Endothelial cell (in vitro differentiated cells): ENCODE measurements at places on chromosomes 11 and 22. TPM values are rescaled to one million over a fixed set of nuclear protein-coding genes. Genes with fewer than 3 reads are reported as not detected.

TMEM9B gene
- 23.4 TPM for total RNA-seq

HYOU1 gene
- 243 TPM for total RNA-seq

OR8G1 gene
- 0.13 TPM for total RNA-seq

NLRP6 gene
- total RNA-seq = not detected

KRTAP5-8 gene
- total RNA-seq = not detected

DNA sequence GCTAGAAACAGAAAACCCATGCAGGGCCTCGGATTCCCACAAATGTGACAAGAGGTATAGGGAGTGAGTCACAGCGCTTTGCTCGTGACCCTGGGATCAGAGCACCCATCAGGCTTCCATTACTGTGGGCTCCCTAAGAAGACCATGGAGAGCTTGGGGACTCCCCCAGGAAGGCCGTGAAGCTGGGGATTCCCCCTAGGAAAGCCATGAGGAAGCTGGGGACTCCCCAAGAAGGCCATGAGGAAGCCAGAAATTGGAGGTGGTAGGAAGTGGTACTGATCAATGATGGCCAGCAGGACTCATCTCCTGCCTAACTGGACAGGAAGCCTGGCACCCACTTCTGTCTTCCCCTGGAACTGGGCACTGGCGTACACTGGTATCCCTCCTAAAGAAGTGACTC lies 10.1 kb upstream of the DCPS start:
- H3K27ac ChIP-seq = peak overlapping the region; percentile 24
- DNase-seq = no peak
- no peaks in the 10 kb centered on the region for H3K4me1 ChIP-seq
- no peak overlapping the region for H3K4me3 ChIP-seq
- peaks cover 2% of the 10 kb centered on the region for H3K27me3 ChIP-seq
- peaks cover 28% of the 10 kb centered on the region for H3K36me3 ChIP-seq

DNA sequence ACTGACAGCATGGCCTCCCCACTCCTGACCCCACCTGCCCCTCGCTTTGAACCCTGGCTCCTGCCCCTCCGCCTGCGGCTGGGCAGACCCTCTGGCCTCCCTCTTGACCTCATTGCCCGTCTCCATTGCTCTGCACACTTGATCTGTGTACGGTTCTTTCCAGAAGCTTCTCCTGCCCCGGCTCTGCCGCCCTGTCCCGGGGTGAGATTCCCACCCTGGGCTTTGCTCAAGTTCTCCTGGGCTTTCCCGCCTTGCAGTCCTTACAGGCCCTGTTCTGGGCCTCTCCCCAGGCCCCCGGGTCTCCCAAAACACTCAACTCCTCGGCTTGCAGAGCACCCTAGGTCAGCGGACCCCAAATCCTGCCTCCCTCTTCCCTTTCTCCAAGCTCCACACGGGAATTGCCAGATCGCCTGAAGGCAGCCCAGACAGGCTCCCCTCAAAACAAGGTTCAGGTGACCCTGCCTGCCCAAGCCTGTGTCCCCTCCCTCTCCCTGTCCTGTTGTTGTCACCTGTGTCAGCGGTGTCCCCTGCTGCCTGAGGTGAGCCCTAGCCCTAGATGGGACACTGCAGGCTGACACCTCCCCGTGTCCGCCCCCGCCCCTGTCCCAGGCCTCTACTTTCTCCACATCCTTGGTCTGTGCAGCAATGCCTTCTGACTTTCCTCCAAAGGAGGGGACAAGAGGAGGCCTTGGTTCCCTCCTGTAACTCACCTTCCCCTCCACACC lies 1.5 kb downstream of the GAL start:
- DNase-seq = no peak
- peaks cover 22% of the 10 kb centered on the region for H3K27me3 ChIP-seq
- H3K36me3 ChIP-seq = no peaks in the 10 kb centered on the region
- peak overlapping the region; percentile 21 for H3K4me3 ChIP-seq
- H3K27ac ChIP-seq = no peak overlapping the region
- no peaks in the 10 kb centered on the region for H3K4me1 ChIP-seq

DNA sequence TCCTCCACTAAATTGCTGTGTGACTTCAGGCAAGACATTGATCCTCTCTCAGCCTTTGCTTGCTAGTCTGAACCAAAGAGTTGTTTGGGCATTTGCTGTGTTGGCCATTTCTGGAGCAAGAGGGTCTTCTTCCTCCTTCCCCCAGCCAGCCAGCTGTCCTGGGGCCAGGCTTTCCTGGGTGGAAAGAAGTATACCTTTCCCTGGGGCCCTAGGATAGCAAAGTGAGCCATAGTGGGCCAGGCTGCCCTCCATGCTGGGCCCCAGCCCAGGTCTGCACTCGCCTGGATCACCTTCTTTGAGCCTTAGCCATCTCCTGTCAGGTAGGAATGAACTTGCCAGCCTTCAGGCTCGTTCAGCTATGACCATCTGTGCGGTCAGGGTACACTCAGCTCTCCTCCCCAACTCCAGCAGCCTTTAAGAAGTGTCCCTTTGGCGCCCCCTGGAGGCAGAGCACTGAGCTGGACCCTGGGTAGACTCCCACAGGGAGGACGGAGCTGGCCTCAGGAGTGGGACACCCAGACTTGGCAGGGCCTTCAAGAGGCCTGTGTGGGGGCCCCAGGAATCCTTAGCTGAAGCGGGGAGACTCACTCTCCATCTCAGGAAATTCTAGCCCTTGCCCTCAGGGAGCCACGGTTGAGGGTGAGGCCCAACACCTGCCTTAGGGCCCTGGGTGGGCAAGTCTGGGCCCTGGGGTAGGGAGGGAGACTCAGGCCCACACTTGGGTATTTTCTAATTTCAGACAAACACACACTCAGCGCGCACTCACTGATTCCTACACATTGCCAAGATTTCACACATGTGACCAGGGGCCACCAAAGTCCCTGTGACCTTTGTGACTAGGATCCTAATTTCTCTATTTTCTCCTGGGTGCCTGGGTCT lies 35.6 kb upstream of the TPBGL start:
- DNase-seq = peak; percentile 95
- H3K4me3 ChIP-seq = no peak overlapping the region
- H3K4me1 ChIP-seq = peaks cover 15% of the 10 kb centered on the region

GRCh38 chr11:87491381-87491780 lies 453.6 kb downstream of the TMEM135 start:
- H3K4me3 ChIP-seq = no peak overlapping the region
- H3K27me3 ChIP-seq = no peaks in the 10 kb centered on the region
- no peak overlapping the region for H3K27ac ChIP-seq

- no peaks in the 10 kb centered on the region for H3K36me3 ChIP-seq
- H3K4me3 ChIP-seq = no peak overlapping the region
- H3K27me3 ChIP-seq = peaks cover 3% of the 10 kb centered on the region
- H3K4me1 ChIP-seq = no peaks in the 10 kb centered on the region
These were observed 46.3 kb upstream of the SYT13 start for GRCh38 chr11:45332276-45332934.

GRCh38 chr11:128519338-128519737 lies 68.0 kb downstream of the ETS1 start:
- H3K36me3 ChIP-seq = peaks cover 33% of the 10 kb centered on the region
- H3K27ac ChIP-seq = no peak overlapping the region
- peak overlapping the region; percentile 96 for H3K4me3 ChIP-seq
- peaks cover 10% of the 10 kb centered on the region for H3K27me3 ChIP-seq

DNA sequence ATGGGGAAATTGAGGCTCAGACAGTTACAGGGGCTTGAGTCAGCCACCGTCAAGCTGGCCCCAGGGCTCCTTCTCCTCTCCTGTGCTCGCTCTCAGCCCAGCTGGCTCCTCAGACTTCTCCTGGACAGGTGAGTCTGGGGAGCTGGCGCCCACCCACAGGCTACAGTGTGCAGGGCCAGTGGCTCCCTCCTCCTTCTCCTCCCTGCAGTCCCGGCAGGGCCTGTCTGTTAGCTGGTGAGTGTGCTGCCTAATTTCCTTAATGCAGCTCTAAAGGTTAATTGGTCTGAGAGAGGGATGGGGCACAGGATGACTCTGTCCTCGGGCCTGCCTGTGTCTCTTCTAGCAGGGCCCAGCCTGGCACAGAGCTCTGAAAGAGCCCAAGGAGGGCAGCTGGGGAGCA lies 31.7 kb downstream of the LMO1 start:
- peaks cover 2% of the 10 kb centered on the region for H3K27me3 ChIP-seq
- H3K4me3 ChIP-seq = no peak overlapping the region
- no peak overlapping the region for H3K27ac ChIP-seq
- peaks cover 3% of the 10 kb centered on the region for H3K4me1 ChIP-seq
- H3K36me3 ChIP-seq = no peaks in the 10 kb centered on the region
- DNase-seq = no peak

DNA sequence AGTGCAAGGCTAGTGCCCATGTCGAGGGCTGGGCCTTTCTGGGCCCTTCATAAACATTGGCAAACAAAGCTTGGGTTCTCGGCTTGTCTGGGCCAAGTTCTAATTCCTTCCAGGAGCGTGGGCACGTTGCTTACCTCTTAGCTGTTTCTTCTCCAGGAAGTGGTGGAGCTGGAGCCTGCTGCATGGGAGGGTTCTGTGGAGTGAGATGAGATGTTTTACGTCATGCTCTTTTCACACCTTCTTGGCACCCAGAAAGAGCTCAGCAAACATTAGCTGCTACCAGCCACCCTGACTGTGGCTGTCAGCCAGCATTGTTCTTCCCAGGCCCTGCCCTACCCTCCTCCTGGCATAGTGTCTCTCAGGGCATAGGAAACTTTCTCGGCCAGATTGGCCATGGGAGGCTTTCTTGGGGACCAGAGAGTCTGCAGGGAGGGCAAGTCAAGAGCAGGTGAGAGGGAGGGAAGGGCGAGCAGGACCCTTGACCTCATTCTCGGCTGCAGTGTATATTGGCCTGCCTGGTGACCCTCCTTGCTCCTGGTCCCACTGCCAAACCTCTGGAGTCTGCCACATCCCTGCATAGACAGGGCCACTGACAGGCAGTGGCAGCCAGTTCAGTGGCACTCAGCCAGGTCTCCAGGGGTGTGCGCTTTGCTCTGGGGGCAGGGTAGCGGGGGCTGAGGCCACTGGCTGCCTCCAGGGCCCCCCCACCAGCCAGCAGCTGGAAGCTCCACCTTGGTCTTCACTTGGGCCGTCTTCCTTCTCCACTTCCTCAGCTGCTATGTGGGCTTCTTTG lies 98.8 kb downstream of the BCR start:
- no peak overlapping the region for H3K4me3 ChIP-seq
- DNase-seq = no peak
- peaks cover 9% of the 10 kb centered on the region for H3K36me3 ChIP-seq
- peaks cover 8% of the 10 kb centered on the region for H3K27me3 ChIP-seq
- no peak overlapping the region for H3K27ac ChIP-seq

DNA sequence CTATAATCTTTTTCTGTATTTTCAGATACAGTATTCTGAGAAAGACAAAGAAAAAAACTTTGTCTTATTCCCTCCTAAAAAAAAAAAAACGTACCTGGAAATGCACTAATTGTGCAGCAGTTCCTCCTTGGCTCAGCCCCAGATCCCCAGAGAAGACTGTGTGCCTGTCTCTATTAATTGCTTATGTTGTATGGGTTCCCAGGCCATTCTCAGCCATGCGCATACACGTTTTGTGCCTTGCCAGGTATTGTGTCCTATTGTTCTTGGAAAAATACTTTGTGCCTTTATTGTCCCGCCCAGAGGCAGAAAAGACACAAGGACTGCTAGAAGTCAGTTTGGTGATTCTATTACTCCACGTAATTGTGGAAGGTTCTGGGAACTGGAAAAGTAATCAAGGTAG lies 91.2 kb downstream of the PIWIL4 start:
- H3K36me3 ChIP-seq = peaks cover 3% of the 10 kb centered on the region
- no peak for DNase-seq
- H3K4me1 ChIP-seq = peaks cover 28% of the 10 kb centered on the region
- no peak overlapping the region for H3K4me3 ChIP-seq
- no peaks in the 10 kb centered on the region for H3K27me3 ChIP-seq

DNA sequence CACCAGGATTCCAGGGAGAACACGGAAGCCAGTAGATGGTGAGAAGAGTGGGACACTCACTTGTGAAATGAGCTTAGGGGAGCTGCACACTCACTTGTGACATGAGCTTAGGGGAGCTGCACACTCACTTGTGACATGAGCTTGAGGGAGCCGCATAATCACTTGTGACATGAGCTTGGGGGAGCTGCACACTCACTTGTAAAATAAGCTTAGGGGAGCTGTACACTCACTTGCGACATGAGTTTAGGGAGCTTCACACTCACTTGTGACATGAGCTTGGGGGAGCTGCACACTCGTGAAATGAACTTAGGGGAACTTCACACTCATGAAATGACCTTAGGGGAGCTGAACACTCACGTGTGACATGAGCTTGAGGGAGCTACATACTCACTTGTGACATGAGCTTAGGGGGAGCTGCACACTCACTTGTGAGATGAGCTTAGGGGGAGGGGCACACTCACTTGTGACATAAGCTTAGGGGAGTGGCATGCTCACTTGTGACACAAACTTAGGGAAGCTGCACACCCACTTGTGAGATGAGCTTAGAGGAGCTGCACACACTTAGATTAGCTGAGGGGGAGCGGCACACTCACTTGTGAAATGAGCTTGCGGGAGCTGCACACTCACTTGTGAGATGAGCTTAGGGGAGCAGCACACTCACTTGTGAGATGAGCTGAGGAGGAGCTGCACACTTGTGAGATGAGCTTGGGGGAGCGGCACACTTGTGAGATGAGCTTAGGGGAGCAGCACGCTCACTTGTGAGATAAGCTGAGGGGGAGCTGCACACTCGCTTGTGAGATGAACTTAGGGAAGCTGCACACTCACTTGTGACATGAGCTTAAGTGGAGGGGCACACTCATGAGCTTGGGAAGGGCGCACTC lies 59.0 kb downstream of the NCAPD3 start:
- peak overlapping the region; percentile 93 for H3K27ac ChIP-seq
- peaks cover 10% of the 10 kb centered on the region for H3K4me1 ChIP-seq
- DNase-seq = no peak
- H3K27me3 ChIP-seq = peaks cover 47% of the 10 kb centered on the region
- peaks cover 94% of the 10 kb centered on the region for H3K36me3 ChIP-seq

DNA sequence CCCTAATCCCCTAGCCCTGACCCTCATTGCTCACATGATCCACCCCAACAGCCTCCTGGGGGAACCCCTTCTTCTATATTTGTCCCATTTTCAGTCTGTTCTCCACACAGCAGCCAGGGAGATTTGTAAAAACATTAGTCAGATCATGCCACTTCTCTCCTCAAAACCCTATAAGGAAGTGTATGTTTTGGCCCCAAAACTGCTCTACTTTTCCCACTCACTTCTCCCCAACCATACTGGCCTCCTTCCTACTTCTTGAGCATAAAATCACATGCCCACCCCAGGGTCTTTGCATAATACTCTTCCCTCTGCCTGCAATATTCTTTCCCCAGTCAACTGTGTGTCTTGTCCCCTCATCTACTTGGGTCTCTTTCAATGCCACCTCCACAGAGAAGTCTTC lies 4.7 kb upstream of the SLC22A12 start:
- no peaks in the 10 kb centered on the region for H3K4me1 ChIP-seq
- peaks cover 3% of the 10 kb centered on the region for H3K27me3 ChIP-seq
- no peak overlapping the region for H3K27ac ChIP-seq
- H3K4me3 ChIP-seq = no peak overlapping the region

- H3K4me1 ChIP-seq = no peaks in the 10 kb centered on the region
- no peak for DNase-seq
- H3K36me3 ChIP-seq = no peaks in the 10 kb centered on the region
- H3K4me3 ChIP-seq = no peak overlapping the region
- no peak overlapping the region for H3K27ac ChIP-seq
- no peaks in the 10 kb centered on the region for H3K27me3 ChIP-seq
These were observed 38.1 kb downstream of the LARGE2 start for GRCh38 chr11:45960387-45961095.

- H3K36me3 ChIP-seq = peaks cover 8% of the 10 kb centered on the region
- DNase-seq = no peak
- H3K4me1 ChIP-seq = peaks cover 3% of the 10 kb centered on the region
- H3K27ac ChIP-seq = no peak overlapping the region
- peaks cover 8% of the 10 kb centered on the region for H3K27me3 ChIP-seq
These were observed 10.0 kb upstream of the CD5 start for GRCh38 chr11:61092280-61092766.
